ENCODE measurements at places on chromosomes 13 and 19. TPM values are rescaled to one million over a fixed set of nuclear protein-coding genes. Genes with fewer than 3 reads are reported as not detected.

GRCh38 chr13:23557733-23558132 lies 12.5 kb upstream of the TNFRSF19 start:
- no peak for DNase-seq

DNA sequence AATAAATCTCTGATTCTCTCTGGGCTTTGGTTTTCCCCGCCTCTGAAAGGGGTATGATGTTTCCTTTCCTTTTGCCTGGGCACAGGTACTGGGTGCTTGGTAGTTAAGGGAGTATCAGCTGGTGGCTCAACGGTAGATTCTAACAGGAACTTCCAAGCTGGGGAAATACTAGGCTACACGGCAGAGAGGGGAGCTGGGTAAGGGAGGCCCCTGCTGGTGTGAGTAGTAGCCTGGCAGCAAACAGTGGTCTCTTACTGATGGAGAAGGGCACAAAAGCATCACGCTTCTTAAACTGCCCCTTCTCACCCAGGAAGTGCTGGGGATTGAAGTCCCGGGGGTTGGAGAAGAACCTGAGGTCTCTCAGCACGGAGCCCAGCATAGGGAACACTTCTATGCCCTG lies 26.9 kb upstream of the CYP2A7 start:
- DNase-seq = no peak

DNA sequence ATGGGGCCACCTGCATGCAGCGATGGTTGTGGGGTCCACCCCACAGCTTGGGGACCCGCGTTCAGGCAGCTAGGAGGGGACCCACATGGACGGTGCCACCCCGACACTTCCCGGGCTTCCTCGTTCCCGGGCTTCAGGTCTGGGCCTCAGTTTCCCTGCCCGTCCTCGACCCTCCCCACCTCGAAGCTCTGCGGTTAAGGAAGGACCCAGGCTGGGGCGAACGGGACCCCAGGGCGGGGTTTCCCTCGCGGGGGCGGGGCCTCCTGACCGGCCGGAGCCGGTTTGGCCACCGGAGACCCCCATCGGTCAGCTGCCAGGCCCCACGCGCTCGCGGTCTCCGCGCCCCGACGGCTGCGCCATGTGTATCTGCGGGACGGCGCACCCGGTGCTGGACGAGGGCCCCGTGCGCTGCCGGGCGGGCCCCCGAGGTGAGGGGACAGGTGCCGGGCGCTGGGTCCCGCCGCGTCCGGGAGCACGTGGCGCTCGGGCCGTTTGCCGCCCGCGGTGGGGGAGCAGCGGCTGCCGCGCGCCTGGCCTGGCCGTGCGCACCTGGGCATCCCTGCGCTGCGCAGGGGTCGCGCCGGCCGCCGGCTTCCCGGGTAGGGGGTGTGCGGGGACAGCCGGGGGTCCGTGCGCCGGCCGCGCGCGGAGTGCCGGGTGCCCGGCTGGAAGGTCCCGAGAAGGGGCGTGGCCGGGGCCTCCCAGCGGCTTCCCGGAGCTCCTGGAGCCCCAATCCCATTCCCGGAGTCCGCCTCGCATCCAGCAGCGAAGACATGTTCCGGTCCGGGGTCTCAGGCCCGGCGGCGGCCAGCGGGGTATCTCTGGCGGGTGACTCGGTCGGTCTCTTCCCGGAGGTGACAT lies 4.2 kb downstream of the ARHGAP45 start:
- no peak for DNase-seq

DNA sequence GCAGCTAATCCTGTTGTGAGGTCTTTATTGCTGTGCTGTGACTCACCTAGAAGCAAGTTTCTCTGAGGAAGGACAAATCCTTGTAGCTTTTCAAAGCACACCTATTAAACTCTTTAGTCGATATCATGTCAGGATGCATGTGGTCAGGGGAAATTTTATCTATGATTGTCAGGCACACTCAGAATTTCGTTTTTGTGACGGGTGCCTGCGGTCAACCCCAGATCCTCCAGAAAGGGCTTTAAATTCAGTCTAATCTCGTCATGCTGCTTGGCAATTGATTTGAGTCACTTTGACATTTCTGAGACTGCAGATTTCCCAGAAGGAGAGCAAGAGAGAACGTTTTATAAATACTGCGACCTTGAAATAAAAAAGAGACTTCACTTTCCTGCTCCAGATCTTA lies 316.9 kb downstream of the FGF9 start:
- DNase-seq = no peak

DNA sequence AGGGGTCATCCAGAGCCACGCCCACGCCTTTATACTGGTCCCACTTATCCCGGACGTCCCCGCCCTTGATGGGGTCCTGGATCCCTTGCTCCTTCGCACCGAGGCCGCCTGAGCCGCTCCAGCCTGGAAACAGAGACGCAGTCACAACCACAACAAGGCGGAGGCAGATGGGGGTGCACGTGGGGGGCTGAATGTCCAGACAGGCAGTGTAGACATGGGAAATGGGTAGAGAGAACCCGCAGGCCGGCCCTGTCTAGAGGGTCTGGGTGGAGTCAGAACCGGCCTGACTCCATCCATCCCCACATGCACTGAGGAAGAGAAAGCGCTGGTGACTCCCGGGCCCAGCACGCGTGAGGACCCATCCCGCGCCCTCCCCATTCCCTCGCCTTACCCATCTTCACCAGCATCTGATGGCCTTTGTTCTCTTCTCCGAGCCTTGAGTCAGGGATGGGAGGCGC lies 23.0 kb downstream of the CHERP start:
- no peak for DNase-seq

GRCh38 chr19:45160870-45161737 lies at the start of gene NKPD1:
Gene NKPD1, minus strand, starts transcription at chr19:45160982. Its CDS starts 832 bp downstream, at chr19:45160150.
- DNase-seq = no peak

GRCh38 chr19:38134540-38135149 lies 89.4 kb downstream of the DPF1 start:
- no peak for DNase-seq

DNA sequence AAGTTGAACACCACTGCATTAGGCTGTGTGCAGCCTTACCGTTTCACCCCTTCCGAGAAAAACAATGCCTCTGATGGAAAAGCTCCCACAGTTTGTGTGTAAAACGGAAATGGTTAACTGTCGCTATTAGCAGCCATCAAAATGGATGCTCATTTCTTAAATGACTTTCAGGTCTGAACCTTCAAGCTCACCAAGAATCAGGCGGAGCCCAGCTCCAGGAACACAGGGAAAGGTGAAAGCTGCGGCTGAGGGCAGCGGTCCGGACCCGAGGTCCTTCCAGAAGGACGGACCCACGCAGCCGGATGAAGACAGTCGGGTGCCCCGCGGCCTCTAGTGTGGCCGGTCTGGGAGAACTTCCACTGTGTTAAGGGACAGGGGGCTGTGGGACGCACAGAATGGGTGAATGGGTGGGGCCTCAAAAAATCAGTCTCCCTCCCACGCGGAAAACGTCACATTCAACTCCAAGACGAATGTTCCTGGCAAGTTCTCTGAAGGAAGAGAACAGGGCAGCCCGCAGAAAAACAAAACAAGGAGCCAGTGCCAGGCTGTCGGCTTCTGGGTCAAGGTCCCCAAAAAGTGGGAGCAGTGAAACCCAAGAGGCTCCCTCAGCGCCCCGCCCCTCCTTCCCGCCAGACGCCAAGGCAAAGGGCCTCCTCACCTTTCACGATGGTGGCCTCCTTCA lies 4.9 kb downstream of the IRS2 start:
- no peak for DNase-seq

DNA sequence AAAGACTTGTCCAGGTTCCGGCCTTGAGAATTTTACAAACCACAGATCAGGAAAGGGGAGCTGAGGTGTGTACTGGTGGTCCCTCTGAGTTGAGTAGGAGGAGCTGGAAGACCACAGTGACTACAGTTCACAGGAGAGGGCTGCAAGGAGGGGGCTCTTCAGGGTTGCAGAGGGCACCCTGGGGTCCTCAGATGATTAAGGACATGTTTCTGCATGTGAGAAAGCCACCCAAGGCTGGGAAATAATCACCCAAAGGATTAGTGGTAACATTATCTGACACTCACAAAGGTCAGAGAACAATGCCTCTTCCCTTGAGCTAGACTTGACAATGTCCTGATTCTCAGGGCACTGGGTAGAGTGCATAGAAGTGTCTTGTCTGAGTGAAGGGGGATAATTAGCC lies 540.4 kb downstream of the IRS2 start:
- DNase-seq = no peak

DNA sequence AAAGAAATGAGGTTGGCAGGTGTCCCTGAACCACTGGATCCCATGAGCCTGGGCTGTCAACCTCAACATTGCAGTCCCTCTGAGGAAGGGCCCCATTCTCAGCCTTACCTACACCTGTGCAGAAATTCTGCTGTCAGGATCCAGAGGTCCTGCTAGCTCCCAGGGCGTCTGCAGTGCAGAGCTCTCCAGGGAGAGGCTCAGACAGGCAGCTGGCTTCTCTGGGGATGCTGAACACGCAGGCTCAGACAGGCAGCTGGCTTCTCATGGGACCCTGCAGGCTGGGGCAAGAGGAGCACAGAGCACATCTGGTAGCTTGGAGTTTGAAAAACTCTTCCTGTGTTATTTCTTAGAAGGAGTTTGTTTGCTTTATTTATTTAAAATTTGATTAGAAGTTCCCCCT lies 50.9 kb downstream of the TMEM255B start:
- no peak for DNase-seq

DNA sequence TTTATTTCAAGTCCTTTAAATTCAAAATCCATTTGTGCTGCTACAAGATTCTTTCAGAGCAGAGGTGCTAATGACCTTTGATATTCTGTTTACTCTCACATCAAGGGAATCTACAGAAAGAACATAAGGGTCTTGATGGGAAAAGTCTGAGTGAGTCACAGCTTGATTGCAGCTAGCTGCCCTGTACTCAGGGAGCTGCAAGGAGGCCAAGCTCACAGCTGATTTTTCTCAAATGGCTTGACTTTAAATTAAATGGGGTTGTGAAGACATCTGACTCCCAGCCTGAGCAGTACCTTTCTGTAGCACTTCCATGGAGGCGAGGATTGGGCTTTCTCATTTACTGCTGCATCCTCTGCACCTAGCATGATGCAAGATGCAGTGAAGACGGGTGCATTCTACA lies 62.5 kb downstream of the RAP2A start:
- DNase-seq = no peak

GRCh38 chr19:51339313-51339686 lies 2.6 kb downstream of the VSIG10L start:
- no peak for DNase-seq

DNA sequence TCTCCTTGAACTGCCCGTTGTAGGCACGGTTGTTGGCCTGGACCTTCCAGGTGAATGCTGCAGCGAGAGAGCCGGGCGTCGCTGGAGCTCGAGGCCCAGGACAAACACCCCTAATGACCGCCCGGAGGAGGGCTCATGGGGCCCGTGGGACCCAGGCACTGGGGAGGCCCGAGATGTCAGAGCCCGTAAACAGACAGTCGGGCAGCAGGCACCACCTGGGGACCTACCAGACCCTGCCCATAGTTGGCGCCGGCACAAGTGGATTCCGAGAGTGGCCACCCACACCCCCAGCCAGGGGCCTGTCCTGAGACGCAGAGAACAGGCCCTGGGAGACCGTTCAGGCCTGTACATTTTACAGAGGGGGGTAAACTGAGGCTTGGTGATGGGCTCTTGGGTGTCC lies 2.4 kb downstream of the ATP8B3 start:
- no peak for DNase-seq

DNA sequence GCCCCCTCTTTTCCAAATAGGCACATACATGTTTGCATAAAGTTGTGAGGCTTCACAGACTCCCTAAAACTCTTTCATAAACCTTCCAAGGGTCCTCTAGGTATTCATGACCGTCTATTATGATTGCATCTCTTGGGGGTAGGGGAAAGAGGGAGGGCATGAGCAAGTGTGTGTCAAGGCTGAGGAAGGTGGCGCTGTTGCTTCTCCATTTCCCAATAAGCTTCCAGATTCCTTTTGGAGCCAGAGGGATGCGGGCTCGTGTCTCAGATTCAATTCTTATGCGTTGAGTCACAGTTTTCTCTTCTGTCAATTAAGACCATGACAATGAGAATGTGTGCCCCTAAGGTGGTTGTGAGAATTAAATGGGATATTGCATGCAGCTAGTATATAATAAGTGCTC lies 51.0 kb upstream of the CYP2A7 start:
- DNase-seq = no peak

- no peak for DNase-seq
Measured at GRCh38 chr19:7909471-7910067, 5.1 kb upstream of the TGFBR3L start.

DNA sequence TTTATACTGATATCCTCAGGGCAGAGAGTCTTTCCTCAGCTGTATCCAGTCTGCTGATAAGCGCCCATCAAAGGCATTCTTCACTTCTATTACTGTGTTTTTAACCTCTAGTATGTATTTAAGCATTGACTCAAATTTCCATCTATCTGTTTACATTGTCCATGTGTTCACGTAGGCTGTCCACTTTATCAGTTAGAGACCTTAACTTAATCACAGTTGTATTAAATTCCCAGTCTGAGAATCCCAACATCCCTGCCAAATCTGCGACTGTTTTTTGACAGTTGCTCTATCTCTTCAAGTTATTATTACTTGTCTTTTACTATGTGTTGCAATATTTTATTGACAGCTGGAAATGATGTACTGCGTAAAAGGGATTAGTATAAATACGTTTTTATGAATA lies 1613.7 kb upstream of the MIR17HG start:
- no peak for DNase-seq

DNA sequence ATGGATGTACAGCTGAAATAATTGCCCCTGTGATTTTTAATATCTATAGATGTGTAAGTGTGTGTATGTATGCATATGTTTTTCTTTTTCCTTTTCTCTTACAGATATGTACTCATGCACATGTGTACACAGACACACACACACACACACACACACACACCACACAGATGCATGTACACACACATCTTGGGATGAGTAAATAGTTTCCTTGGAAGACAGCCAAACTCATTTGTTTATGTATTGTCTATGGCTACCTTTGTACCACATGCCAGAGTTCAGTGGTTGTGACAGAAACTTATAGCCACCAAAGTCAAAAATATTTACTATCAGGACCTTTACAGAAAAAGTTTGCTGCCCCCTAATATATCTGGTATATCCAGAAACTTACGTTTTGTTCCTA lies 192.6 kb downstream of the MAB21L1 start:
- no peak for DNase-seq

- DNase-seq = no peak
Measured at GRCh38 chr13:95146486-95146885, 154.8 kb downstream of the ABCC4 start.

DNA sequence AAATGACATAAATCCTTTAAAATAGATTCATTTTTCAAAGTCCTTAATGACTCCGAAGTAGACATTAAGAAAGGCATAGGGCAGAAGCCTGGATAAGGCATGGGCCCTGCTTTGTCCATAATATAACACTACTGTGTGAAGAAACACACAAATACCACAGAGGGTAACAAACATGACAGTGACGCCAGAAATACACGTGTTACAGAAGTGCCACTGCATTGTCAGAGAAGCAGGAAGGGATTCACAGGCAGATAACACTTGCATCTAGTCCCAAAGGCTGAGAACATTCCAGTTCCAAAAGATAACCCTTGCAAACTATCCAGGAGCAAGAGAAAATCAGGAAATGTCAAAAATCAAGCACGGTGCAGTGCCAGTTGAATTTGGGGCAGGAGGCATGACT lies 633.2 kb downstream of the LIG4 start:
- DNase-seq = no peak

- no peak for DNase-seq
Measured at GRCh38 chr13:102203718-102204117, 198.1 kb downstream of the FGF14 start.

- DNase-seq = no peak
Measured at GRCh38 chr19:18259893-18260292, 14.4 kb downstream of the IQCN start.

The IGSF23 gene
- polyA plus RNA-seq = not detected

The RAB3A gene
- polyA plus RNA-seq = 3.3 TPM

The CYP4F11 gene
- not detected for polyA plus RNA-seq

The ICAM5 gene
- polyA plus RNA-seq = not detected

The ZNF574 gene
- 32.8 TPM for polyA plus RNA-seq

The SPACA4 gene
- not detected for polyA plus RNA-seq

The RASL11A gene
- 0.53 TPM for polyA plus RNA-seq

The ZSWIM9 gene
- polyA plus RNA-seq = 0.82 TPM
